HT1080 (cell line): ENCODE measurements at places on chromosomes 2 and 18.

GRCh38 chr2:235516257-235516656, 22.4 kb downstream of the AGAP1 start:
- no peak for DNase-seq

DNA sequence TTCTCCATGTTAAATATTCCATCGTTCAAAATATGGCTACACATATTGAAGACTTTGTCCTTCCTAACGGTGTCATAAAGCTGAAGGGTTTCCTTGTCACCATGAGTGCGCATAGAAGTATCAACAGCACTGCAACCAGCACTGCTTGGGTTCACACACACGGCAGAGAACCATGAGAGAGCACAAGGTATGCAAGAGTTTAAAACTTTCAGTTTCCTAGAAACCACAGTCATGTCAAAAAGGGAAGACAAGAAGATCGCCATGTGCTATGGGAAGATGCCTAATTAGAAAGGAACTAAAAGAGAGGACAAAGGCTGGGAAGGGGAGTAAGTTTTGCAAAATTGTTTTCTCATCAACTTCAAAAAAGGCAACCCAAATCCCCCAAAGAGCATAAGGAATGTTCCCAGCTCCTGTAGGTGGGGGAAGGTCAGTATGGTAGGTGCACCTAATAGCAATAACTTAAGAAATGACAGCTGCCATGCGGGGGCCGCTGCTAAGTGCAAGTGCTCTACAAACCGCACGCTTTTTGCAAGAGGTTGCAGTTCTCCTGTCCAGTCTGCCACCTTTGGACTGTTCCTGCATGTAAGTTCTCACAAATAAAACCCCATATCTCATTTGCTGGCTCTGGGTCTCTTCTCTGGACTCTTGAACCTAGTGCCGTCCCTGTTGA, 136.8 kb downstream of the TMEM163 start:
- no peak for DNase-seq

GRCh38 chr2:175037941-175038340, 32.8 kb upstream of the CHN1 start:
- DNase-seq, result no peak

DNA sequence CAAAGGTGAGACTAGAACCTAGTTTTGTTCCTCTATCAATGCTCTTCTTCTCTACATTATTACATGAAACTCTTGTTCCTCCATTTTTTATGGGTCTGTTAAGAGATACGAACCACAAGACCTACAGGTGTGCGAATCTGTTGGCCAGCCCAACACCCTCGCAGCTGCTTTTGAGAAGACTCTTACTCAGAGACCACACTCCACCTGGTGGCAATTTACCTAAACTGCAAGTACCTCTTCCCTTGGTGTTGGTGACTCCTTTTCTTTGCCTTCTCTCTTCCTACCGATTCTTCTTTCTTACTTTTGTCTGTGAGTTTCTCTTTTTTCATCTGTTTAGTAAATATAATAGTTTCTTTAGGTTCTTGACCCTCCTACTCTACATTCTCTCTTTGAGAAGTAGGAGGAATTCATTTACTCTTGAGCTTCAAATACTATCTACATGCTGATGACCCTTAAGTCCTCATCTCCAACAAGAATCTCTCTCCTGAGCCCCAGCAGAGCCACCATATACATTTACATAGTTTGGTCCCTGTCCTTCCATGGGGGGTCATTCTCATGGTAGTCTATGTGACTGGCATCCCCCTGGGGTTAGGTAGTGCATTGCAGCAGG, 81.8 kb upstream of the GAREM1 start:
- peak; percentile 44 for DNase-seq

DNA sequence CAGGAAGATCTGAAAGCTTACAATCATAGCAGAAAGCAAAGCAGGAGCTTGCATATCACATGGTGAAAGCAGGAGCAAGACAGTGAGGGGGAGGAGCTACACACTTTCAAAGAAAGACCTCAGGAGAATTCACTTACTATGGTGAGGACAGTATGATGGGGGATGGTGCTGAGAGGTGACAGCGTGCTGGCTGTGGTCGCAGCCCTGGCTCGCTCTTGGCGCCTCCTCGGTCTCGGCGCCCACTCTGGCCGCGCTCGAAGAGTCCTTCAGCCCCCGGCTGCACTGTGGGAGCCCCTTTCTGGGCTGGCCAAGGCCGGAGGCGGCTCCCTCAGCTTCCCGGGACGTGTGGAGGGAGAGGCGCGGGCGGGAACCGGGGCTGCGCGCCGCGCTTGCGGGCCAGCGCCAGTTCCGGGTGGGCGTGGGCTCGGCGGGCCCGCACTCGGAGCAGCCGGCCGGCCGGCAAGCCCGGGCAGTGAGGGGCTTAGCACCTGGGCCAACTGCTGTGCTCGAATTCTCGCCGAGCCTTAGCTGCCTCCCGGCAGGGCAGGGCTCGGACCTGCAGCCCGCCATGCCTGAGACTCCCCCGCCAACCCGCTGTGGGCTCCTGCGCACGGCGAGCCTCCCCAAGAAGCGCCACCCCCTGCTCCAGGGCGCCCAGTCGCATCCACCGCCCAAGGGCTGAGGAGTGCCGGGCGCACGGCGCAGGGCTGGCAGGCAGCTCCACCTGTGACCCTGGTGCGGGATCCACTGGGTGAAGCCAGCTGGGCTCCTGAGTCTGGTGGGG, 131.9 kb upstream of the SPATS2L start:
- DNase-seq, result no peak

- DNase-seq, result no peak
These were observed 67.1 kb downstream of the PRELID3A start for GRCh38 chr18:12474876-12475275.

- no peak for DNase-seq
These were observed 282.1 kb upstream of the TRIB2 start for GRCh38 chr2:12434630-12435098.

DNA sequence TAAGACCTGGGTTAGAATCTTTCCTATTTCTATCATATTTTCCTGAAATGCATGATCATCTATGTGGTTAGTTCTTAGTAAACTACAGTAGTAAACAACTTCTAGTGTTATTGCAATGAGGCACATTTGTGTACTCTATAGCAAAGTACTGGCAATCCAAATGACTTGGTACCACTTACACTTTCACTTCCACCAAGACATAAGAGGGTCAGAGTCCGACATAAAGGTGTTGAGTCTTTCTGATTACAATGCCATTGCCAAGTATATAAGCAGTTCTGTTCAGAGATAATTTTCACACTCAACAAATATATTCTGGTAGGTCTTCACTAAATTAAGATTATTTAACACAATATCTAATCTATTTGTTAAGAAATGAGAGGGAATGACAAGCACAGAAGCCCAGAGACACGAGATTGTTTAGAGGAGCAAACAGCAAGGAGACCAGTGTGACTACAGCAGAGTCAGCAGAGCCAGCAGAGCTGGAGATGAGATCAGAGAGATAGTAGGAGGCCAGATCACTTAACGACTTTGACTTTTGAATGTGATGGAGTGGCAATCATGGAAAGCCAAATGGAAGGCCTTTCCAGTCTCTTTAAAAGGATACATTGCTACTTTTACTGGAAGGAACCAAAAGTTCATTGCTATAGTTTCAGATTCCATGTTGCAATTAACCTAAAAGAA, 27.5 kb downstream of the SOS1 start:
- no peak for DNase-seq

GRCh38 chr2:176068419-176068832, 15.3 kb downstream of the EVX2 start:
- no peak for DNase-seq

GRCh38 chr2:115163572-115163971, 721.1 kb downstream of the DPP10 start:
- DNase-seq, result no peak

GRCh38 chr18:23386317-23386716, 66.8 kb upstream of the RIOK3 start:
- DNase-seq, result peak; percentile 16

DNA sequence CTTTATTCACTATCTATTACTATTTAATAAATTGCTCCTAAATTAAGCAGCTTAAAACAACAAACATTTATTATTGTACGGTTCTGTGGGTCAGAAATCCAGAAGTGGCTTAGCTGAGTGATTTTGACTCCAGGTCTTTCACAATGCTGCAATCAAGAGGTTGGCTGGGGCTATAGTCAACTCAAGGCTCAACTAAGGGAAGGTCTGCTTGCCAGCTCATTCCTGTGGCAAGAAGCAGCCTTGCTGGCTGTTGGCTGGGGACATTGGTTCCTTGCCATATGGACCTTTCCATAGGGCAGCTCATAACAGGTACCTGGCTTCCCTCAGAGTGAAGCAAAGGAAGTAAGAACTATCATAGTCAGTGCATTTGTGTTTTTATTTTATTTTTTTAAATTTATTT, 5.0 kb upstream of the MRPL19 start:
- no peak for DNase-seq

- peak; percentile 11 for DNase-seq
These were observed 428.7 kb upstream of the ACVR2A start for GRCh38 chr2:147416099-147416498.

GRCh38 chr2:161946489-161947107, 127.4 kb downstream of the DPP4 start:
- DNase-seq, result peak; percentile 28

DNA sequence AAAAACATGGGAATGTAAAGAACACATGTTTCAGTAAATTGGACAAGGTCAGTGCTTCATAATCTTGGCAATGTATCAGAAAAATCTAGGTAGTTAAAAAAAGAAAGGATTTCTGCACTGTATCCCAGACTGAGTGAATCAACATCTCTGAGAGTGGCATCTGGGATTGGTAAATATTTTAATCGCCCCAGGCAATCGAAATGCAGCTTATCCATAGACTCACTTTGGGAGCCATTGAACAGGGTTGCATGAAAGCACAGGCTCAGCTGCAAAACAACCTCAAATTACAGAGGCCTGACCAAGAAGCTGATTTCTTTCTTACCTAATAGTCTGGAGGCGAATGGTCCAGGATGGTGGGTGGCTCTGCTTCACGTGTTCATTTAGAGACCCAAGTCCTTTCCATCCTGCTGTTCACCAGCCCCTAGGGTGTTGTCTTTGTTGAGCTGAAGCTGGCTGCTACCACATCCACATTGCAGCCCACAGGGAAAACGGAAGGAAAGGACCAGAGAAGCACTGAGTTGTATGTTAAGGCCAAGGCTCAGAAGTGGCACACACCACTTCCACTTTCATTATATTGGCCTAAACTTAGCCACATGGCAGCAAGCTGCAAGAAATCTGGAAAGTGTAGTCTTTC, 59.0 kb downstream of the MOGAT1 start:
- no peak for DNase-seq

DNA sequence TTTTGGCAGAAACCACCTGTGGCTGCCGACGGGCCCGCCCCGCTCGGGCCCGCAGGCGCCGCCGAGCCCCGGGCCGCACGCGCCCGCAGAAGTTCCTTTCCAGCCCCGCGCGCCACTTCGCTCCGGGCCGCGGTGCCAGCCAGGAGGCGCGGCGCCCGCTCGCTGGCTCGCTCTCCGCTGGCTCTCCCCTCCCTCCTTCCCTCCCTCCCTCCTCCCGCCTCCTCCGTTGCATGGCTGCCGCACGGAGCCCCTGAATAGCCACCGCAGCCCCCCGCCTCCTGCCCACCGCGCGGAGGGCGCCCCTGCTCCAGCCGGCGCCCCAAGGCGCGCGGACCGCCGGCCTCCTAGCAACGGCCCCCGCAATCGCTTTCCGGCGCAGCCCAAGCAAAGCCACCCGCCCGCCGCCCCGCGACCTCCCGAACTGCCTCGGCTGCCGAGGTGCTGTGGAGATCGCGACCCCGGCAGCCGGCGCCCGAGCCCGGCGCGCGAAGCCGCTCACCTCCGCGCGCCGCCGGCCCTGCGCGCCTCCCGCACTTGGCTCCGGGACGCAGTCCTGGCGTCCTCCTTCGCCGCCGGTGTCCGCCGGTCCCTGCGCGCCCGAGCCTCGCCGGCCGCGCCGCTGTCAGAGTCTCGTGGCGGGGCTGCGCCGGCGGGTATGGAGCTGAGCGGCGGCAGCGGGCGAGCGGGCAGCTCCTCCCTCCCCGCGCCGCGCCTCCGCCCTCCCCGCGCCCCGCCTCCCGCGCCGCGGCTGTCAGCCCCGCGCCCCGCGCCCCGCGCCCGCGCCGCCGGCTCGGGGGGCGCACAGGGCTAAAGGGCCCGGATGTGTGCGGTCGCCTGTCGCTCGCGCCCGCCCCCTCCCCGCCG, at the start of gene ZBTB7C:
ZBTB7C (minus strand) TSS at position 657 of the 864 bp plus-strand sequence.
- no peak for DNase-seq

- DNase-seq, result no peak
These were observed 211.5 kb downstream of the IKZF2 start for GRCh38 chr2:212939777-212940531.

- no peak for DNase-seq
These were observed 11.2 kb downstream of the GAREM2 start for GRCh38 chr2:26184121-26184520.

GRCh38 chr2:27306573-27307286, 1.5 kb downstream of the UCN start:
- no peak for DNase-seq

- DNase-seq, result no peak
These were observed 10.4 kb upstream of the ZNF512 start for GRCh38 chr2:27572439-27572838.

GRCh38 chr2:96874198-96874831, 4.4 kb upstream of the SEMA4C start:
- no peak for DNase-seq

DNA sequence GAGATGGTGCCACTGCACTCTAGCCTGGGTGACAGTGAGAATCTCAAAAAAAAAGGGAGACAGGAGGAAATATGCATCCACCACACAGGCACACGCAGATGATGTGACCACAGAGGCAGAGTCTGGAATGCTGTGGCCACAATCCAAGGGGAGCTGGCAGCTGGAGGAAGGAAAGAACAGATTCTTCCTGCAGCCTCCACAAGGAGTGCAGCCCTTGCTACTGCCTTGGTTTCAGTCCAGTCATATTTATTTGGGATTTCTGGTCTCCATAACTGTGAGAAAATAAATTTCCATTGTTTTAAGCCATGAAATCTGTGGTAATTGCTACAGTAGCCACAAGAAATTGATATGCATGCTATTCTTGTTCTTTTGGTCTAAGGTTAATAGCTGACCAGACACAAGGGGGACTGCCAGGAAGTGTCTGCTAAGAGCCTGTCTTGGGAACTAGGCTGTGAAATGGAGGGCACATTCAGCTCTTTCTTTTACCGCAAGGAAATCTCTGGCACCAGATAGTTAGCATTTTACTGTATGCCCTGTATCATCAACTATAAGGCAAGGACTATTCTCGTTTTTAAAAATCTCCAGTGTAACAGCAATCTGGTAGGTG, 133.1 kb upstream of the SEC11C start:
- DNase-seq, result peak; percentile 56
